ENCODE measurements at places on chromosomes 4 and X.

DNA sequence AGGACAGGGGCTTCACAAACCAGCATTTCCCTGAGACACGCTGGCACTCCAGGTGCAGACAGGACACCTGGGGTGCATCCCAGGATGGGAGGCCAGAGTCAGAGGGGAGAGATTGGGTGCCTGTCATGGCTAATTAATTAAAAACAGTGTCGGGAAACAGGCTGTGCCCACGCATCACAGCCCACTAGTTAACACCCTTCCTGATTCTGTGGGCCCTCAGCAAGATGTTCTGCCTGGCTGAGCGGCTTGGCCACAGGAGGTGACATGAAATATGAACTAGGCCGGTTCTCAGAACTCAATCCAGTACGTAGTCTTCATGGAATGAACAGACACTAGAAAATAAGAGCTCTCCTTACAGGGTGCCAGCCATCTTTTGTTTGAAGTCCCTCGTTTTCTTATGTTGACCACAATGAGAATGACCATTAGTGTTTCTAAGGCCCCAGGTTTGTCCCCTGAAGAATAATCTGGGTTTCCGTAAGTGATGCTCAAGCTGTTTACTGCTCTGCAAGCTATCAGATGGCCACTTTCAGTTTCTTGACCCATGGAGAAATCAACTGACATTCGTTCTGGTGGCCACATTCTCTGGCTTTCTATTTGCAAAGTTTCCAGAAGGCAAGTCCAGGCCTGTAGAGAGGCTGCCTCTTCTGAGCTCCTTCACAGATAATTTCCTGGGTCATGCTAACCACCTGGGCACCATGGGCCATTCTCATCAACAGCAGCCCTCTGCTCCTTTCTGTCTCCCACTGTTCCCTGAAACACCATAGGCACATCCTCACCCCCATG lies 72.3 kb downstream of the SLC34A2 start:
- no peak for DNase-seq

- no peak for DNase-seq
Observed at GRCh38 chr4:147655639-147656038, 28.3 kb downstream of the PRMT9 start.

GRCh38 chr4:107721436-107722100 lies 1.5 kb upstream of the PAPSS1 start:
- no peak for DNase-seq

- DNase-seq, result peak; percentile 2
Observed at GRCh38 chr4:54683616-54684346, 26.0 kb downstream of the KIT start.

DNA sequence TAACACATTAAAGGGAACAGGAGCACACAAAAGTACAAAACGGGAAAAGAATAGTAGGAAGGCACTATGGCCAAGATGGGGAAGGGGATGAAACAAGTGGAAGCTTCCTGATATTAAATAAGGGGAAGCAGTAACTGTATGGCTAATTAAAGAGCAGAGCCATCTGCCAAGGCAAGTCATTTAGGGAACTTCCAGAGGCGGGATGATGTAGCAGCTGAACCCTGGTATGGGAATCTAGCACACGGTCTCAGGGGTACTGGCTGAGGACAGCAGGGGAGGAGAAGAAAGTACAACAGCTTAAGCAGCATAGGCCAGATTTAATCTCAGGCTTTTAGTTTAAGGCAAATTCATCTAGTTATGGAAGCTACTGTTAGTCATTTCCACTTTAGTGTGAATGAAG lies 59.1 kb downstream of the IGFBP7 start:
- no peak for DNase-seq

GRCh38 chr4:123952530-123953274 lies 556.1 kb downstream of the SPRY1 start:
- DNase-seq, result no peak

DNA sequence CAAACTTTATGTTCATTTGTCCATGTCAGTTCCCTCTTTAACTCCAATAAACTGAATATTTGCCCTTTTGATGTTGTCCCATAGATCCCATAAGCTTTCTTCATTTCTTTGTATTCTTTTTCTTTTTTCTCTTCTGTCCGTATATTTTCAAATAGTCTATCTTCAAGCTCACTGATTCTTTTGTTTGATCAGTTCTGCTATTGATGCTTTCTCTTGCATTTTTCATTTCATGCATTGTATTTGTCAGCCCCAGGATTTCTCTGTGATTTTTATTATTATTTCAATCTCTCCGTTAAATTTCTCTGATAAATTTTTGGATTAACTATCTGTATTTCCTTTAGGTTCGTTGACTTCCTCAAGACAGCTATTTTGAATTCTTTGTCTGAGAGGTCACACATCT lies 272.9 kb upstream of the GALNT7 start:
- DNase-seq, result no peak

- DNase-seq, result no peak
Observed at GRCh38 chr4:124943938-124944337, 231.4 kb upstream of the ANKRD50 start.

DNA sequence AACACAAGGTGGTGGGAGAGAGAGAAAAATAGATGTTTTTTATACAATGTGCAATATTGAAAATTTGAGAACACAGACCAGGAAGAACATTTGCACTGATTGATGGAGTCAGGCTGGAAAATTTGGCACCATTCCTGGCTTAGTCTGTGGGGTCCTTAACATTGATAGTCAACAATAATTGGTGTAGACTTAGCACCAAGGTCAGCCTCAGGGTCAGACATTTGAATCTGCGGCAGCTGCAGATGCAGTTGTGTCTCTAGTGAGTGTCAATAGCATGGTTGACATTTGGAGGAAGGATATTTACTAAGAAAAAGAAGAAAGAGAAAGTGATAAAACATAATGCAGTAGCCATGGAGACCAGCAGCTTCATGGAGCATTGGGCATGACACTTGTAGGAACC lies 31.5 kb upstream of the GLRA3 start:
- no peak for DNase-seq

GRCh38 chr4:179415037-179415846 lies 1973.0 kb upstream of the AGA start:
- no peak for DNase-seq

GRCh38 chr4:146269228-146269653 lies 54.9 kb downstream of the REELD1 start:
- no peak for DNase-seq

DNA sequence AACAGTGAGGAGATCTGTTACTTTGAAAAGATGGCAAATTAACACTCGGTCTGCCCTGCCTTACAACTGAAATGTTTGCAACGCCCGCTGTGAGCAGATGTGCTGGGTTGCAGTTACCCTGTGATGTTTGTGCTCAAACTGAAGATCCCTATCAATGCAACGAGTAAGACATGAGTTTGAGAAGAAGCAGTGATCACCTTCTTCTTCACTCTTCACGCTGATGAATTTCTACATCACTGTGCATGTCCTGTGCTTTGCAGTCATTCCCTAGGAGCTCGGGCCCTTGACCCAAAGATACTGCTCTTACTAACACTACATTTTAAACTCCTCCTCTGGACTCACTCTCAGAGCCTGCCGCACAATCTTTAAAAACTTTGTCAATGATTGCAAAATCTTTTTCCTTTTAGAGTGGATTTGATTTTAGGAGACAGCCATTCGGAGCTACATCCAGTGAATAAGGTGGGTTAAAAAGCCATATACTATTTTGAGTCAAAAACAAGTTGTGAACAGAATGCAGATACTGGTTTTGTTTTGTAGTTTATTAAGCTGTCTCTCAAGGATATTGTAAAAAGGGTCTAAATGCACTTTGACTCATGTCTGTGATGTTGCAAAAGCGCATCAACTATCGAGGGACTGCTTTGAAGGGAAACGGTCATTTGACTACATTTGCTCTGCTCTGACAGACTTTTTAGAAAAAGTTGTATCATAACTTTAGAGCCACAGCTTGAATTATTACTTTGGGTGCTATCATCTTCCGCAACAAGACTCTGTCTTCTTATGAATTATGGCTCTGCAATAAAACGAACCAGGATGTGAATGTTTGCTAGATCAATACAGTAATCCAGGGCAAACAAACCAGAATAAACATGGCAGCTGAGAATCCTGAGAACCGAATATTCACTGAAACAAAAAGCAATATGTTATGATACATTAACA lies 5.7 kb upstream of the RHOH start:
- no peak for DNase-seq

- no peak for DNase-seq
Observed at GRCh38 chr4:98994474-98995182, 893 bp upstream of the METAP1 start.
